ENCODE measurements at places on chromosomes 4 and X. TPM values are rescaled to one million over a fixed set of nuclear protein-coding genes. Genes with fewer than 3 reads are reported as not detected.

ART3 gene
- not detected for total RNA-seq

F8A2 gene
- not detected for total RNA-seq

C4orf54 gene
- 0.12 TPM for total RNA-seq

IL2RG gene
- 36.0 TPM for total RNA-seq

GPR82 gene
- 0.37 TPM for total RNA-seq

TRIM60 gene
- not detected for total RNA-seq

GYPB gene
- total RNA-seq: not detected

EDA2R gene
- 7.9 TPM for total RNA-seq

TEX13B gene
- not detected for total RNA-seq

CYBB gene
- total RNA-seq: 255 TPM

SPP1 gene
- 55.5 TPM for total RNA-seq

SLC10A6 gene
- 0.76 TPM for total RNA-seq

NPNT gene
- total RNA-seq: 380 TPM

- no peak for DNase-seq
Observed at GRCh38 chrX:57366430-57366829, 79.9 kb downstream of the FAAH2 start.

DNA sequence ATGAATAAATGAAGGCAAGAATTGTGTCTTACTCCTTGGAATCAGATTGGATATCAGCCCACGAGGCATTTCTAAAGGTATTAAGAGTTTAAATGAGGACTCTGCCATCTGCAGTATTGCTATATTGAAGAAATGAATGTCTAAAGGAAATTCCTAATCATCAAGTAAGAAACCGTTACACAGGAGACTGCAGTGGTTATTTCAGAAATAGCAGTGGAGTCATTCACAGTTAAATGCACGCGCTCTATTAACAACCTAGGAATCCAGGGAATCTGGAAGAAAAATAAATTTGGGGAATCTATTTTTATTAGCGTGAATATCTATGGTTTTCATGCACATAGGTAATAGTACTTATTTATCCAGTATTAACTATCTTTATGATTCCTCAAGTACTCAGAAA lies 334.2 kb downstream of the TENM3 start:
- DNase-seq: no peak

DNA sequence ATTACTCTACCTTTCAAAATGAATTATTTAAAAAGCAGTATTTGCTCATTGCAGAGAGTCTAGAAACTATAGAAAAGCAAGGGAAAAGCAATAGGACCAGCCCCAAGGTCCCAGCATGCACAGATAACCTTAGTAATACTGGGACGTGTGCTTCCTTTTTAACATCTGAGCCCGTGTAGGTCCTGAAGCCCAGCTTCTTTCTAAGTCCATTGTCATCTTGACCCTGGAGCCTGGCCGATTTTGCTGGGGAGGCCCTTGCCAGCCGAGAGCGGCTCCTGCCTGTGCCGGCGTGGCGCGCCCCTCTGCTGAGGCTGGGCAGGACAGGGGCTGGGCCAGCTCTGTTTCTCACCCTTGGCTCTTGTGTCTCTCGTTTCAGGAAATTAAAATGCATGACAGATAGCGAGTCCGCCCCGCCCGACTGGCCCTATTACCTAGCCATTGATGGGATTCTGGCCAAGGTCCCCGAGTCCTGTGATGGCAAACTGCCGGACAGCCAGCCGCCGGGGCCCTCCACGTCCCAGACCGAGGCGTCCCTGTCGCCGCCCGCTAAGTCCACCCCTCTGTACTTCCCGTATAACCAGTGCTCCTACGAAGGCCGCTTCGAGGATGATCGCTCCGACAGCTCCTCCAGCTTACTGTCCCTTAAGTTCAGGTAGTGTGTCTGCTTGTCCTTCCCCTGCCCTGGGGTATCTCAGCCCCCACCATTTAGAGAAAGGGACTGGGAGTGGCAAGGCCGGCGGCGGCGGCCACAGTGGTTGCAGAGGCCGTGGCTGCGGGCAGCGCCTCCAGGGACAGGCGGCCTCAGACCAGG lies 4.1 kb downstream of the MSANTD1 start:
- peak; percentile 69 for DNase-seq

GRCh38 chr4:17206829-17207801 lies 304.8 kb downstream of the QDPR start:
- no peak for DNase-seq

DNA sequence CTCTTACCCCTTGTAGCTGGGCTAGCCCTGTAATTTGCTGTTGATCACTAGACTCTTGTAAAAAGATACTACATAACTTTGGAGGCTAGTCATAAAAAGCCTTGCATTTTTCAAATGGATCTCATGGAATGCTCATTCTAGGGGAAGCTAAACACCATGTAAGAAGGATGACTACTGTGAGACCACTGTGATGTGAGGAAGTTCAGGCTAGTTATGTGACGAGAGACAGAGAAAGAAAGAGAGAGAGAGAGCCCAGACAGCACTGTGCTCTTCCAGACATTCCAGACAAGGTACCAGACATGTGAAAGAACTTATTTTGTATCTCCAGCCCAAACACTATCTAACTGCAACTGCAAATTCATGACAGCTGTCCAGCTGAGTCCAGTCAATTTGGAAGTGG lies 404.6 kb upstream of the PITX2 start:
- DNase-seq: no peak

GRCh38 chr4:5338531-5338930 lies 287.3 kb downstream of the STK32B start:
- DNase-seq: no peak

DNA sequence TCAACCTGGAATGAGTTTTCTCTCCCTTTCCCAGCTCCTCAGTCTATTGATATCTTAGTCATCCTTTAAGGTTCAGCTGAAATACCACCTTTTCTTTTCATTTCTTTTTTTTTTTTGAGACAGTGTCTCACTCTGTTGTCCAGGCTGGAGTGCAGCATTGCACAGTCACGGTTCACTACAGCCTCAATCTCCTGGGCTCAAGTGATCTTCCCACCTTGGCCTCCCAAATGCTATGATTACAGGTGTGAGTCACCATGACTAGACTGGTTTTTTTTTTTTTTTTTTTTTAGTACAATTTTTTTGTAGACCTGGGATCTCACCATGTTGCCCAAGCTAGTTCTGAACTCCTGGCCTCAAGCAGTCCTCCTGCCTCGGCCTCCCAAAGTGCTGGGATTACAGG lies 28.9 kb downstream of the AFF1 start:
- DNase-seq: no peak

GRCh38 chr4:184860018-184860779 lies 34.4 kb upstream of the ACSL1 start:
- DNase-seq: no peak

GRCh38 chr4:86280246-86280645 lies 79.6 kb downstream of the MAPK10 start:
- no peak for DNase-seq

DNA sequence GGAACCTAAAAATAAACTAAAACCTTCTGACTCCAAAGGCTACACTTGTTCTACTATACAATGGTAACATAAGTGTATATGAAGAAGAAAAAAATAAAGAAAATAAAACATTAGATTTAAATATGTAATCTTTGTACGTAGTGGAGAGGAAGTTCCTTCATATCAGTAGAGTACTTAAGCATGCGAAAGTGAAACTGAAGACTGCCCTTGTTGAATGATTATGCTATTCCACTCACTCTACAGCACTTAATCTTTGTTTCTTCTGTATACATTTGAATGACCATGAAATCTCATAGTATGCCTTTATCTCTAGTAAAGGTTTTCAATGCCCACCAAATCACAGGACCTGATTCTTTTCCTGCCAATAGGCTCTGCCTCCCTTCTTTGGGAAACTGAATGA lies 78.9 kb downstream of the NDST3 start:
- no peak for DNase-seq

DNA sequence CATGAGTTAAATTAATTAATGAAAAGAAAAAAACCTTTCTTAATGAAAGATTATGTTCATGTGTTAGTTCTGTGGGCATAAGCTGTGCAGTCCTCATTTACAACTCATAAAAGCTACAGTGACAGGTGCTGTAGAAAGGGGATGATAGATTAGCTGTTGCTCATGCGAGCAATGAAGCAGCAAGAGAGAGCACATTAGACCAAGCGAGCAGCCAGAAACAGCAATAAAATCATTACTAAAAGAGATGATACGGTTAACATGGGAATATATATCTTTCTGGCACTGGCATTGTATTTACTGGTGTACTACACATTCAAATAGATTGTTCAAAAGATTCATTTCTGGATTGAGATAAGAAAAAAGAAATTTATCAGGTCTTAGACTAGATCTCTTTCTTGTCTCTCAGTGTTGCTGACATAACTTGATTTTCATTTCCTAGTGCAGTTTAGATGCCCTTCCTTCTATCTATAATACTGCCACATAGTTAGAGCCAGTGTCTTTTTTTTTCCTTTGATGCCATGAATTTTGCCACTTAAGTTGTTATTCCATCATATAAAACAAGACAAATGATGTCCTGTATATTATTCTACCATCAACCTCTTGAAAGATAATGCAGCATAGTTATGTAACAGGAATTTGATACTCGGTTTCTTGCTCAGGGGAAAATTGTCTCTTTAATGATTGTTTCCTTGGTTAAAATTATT lies 164.6 kb downstream of the BANK1 start:
- no peak for DNase-seq

GRCh38 chr4:158813113-158813512 lies 44.3 kb downstream of the FNIP2 start:
- DNase-seq: no peak

- DNase-seq: no peak
Observed at GRCh38 chr4:7822877-7823276, 116.8 kb downstream of the AFAP1 start.

DNA sequence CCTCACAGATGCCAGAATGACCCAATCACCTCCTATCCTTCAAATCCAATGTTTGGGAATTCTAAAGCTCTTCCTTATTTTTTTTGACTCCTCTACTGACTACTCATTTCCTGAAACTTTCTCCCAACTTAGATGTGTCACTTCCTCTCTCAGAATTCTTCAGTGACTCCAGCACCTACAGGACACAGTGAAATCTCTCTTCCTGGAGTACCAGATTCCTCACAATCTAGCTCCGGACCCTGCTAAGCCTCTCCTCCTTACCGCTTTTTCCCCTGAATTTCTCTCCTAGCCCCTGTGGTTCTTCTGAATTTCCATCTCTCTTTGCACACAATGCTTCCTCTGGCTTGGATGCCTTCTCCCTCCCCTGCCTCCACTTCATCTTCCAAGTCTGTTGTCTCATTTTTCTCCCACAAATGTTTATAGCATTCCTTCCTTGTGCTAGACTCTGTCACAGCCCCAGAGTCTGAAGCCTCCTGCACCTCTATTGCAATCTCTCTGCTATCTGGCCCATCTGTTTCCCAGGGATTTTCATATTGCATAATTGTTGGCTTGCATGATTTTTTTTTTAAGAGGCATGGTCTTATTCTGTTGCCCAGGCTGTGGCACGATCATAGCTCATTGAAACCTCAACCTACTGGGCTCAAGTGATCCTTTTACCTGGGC lies 80.1 kb downstream of the ANAPC4 start:
- DNase-seq: no peak

- DNase-seq: no peak
Observed at GRCh38 chr4:125826801-125827695, 512.3 kb downstream of the FAT4 start.

DNA sequence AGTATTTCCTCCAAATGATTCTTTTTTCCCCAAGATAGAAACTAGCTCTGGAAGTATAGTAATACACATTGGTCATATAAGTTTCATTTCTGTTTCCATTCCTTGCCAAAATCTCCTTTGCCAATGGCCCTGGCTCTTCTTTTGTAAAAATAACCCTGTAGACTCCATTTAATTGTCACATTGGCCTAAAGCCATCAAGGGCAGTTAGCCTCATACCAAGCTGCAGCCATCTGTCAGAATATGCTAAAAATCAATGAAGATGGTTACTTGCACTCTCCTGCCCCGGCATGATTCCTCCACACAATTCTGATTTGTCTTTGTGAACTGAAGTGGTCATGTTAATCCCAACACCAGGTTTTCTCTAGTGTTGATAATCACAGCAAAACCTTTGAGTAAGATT lies 380.5 kb downstream of the SH2D1A start:
- DNase-seq: no peak

DNA sequence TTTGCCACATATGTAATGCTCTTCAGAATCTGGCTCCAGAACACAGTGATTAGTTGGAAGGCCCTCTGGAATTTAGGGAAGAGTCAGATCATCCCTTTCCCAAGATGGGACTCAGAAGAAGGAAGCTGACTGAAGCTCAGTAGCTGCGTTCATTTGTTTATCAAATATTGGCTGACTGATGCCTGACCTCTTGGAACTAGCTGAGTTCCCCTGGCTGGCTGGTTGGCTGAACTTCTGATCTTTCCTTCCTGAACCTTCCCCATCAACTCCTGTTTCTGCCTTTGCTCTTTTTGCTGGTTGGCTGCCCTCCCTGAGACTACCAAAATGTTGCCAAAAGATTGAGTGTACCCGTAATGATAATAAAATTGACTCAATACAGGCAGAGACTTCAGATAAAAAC lies 866.5 kb upstream of the INTU start:
- no peak for DNase-seq

DNA sequence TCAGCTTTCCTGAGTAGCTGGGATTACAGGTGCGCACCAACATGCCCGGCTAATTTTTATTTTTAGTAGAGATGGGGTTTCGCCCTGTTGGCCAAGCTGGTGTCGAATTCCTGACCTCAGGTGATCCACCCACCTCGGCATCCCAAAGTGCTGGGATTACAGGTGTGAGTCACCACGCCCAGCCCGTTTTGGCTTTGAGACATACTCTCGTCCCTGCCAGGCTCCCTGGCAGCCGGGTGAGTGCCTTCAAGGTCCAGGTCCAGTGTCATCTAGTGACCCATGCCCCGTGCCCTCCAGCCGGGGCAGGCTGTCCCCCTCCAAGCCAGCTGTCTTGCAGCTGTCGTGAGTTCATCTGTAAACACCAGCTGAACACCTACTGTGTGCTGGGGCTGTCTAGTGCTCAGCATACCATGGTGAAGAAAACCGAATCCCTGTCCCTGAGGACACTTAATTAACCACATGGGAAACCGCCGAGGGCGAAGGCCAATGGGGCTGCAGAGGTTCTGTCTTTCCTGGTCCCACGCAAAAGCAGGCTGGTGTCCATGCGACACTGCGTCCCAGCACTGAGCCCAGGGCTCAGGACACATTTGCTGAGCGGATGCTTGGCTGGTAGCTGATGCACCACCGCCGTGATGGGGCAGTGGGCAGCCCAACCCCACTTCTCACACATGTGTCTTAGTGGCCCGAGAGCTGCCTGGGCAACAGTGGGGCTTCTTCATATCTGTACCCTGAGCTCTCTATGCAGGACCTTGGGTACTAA lies 21.9 kb downstream of the NSG1 start:
- DNase-seq: no peak

DNA sequence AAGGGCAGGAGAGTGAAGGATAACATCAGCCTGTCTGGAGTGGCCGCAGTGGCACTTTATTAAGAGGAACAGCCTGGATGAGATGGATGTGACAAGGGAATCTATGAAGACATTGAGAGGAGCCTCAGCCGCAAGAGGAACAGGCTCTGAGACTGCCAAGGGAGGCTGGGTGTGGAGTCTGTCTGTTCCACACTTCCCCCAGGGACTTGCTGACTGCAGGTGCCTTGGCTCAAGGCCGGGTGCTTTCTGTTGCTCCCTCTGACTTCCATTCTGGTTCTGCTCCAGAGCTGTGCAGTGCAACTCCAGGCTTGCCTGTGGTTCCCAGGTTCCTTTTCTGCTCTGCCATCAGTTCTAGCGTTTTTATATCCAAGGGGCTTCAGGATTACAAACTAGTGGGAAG lies 54.6 kb downstream of the FRMPD3 start:
- DNase-seq: no peak

Measured in left lung (tissue), 14 donors.